Effector CD4-positive, alpha-beta T cell (primary cell): ENCODE measurements at places on chromosomes 3 and 15.

- no peak for DNase-seq
Observed at GRCh38 chr15:56490461-56490860, 25.5 kb upstream of the MNS1 start.

- DNase-seq: no peak
Observed at GRCh38 chr15:70058642-70059360, 38.9 kb downstream of the TLE3 start.

GRCh38 chr15:51966192-51966591 is 5.4 kb downstream of the LEO1 start:
- no peak for DNase-seq

- DNase-seq: no peak
Observed at GRCh38 chr3:99298661-99299060, 339.7 kb upstream of the COL8A1 start.

- DNase-seq: no peak
Observed at GRCh38 chr3:43161684-43162229, 55.9 kb upstream of the POMGNT2 start.

GRCh38 chr15:80179935-80180334 is 27.1 kb downstream of the FAH start:
- DNase-seq: no peak
